ENCODE measurements at places on chromosomes 13 and 19.

GRCh38 chr13:114124921-114125320 is 7.5 kb downstream of the RASA3 start:
- DNase-seq = no peak

GRCh38 chr13:97228850-97229521 is 6.9 kb downstream of the MBNL2 start:
- DNase-seq = no peak

GRCh38 chr13:79190932-79191331 is 215.1 kb downstream of the RBM26 start:
- DNase-seq = no peak

DNA sequence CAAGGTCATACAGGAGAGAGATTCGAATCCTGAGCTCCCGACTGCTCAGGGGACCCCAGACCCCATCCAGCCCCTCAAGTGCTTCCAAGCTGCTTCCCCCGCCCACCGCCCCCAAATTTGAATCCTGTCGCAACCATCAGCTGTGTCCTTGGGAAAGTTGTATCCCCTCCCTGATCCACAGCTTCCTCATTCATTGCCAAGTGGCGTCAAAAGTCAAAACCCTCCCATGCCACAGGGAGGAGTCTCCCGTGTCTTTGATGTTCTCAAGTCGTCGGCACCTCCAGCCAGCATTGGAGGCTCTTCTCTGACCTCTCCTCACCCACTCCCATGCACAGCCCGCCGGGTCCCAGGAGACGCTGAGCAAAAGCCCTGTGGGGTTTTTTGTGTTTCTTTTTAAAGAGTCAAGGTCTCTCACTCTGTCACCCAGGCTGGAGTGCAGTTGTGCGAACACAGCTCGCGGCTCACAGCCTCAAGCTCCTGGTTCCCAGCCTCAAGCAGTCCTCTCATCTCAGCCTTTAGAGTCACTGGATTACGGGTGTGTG is 2.8 kb upstream of the IFI30 start:
- no peak for DNase-seq

GRCh38 chr19:35843676-35844481 is 8.4 kb downstream of the NPHS1 start:
- DNase-seq = no peak

DNA sequence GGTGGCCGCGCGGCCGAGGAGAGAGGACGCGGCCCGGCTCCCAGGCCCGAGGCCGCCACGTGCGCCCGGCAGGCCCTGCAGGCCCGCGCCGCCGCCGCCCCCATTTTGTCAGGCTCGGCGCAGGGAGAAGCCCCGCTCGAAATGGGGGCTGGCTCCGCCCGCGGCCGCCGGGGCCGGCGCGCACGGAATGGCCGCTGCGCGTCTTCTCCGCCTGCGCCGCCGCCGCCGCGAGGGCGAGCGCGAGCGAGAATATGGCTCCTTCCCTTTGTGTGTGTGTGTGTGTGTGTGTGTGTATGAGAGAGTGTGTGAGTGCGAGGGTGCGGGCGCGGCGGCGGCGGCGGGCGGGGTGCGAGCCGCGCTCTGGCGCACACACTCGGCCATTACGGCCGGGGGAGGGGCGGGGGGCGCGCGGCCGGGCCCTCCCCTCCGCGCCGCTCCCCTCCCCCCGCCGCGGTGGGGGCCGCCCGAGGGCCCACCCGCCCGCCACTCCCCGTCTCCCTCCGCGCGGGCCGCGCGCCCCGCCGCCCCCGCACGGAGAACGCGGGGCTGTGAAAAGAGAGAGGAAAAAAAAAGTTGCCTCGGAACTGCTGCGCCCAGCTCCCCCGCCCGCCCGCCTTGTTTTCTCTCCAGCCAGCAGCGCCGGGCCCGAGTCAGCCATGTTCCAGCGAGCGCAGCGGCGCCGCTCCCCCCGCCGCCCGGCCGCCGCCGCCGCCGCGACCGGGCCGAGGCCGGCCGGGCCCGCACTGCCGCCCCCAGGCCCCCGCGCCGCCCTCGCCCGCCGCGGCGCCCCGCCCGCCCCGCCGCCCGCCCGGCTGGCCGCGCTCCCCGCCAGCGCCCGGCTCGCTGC is 1.0 kb downstream of the HMGB1 start:
- DNase-seq = peak; percentile 60

DNA sequence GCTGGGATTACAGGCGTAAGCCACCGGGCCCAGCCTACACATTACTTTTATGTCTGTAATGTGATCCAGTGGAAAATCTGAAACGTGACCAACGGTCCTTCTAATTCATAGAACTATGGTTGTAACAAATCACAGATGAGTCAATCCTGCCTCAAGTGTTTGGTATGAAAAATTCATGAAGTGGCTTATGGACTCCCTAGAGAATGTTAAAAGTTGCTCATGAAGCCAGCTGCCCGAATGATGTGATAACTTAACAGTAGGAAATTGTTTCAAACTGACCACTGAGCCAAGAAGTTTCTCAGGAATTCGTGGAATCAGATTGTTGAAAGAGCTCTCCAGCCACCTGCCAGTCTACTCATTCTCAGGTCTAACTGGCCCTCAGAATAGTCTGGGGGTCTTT is 59.4 kb upstream of the FARP1 start:
- no peak for DNase-seq

DNA sequence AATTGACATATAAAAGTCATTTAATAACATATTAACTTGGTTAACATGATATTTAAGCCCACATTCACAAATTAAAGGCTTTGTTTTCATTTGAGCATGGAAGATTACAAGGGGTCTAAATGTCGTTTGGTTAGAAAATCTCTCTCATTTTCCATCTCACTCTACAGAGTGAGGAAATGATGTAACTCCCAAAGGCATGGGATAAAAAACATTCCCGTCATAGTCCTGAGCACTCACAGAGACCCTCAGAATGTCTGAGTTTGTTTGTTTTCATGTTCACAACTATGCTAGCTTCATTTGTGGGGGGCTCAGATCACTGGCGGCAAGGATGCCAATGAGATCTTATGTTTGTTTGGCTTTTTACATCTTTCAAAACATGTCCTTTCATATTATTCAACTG is 307.5 kb downstream of the TBC1D4 start:
- DNase-seq = no peak

- DNase-seq = no peak
Measured at GRCh38 chr13:71869274-71869673, 2.3 kb upstream of the DACH1 start.

GRCh38 chr19:2615782-2616181 is 86.7 kb downstream of the GNG7 start:
- no peak for DNase-seq

GRCh38 chr13:23450340-23451046 is 17.0 kb upstream of the SACS start:
- no peak for DNase-seq

Data from activated CD4-positive, alpha-beta T cell treated with anti-CD3 and anti-CD28 coated beads, Interleukin-2, amount 50 U/mL, for 24 hours (primary cell).